NCI-H774 (cell line): ENCODE measurements at places on chromosomes 5 and 9.

GRCh38 chr5:35012796-35013195 lies 35.0 kb downstream of the AGXT2 start:
- DNase-seq: no peak

DNA sequence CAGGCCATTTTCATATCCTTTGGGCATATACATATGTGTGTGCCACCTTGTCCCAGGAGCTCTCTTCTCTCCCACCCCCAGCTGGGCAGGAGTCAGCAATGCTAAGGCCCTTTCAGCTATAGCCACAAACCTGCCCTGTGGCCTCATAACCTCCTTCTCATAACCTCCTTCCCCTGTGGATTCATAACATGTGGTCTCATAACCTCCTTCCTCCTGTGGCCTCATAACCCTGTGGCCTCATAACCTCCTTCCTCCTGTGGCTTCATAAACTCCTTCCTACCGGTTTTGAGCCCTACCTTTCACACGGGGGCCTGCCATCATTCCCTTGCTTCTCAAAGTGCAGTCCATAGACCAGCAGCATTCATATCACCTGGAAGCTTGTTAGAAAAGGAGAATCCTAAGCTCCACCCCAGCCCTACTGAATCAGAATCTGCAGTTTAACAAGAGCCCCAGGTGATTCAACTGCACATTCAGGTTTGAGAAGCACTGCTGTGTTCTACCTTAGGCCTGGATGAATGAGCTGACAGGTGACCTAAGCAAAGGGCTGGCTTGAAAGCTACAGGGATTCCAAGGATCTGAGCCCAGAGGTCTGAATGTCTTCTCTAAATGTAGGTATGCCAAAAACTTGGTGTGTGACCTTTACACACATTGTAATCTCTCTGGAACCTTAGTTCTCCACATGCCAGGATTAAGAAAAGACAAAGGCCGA lies 41.9 kb upstream of the PLPP6 start:
- no peak for DNase-seq

- DNase-seq: peak; percentile 84
Observed at GRCh38 chr9:132235894-132236661, 74.2 kb downstream of the NTNG2 start.

DNA sequence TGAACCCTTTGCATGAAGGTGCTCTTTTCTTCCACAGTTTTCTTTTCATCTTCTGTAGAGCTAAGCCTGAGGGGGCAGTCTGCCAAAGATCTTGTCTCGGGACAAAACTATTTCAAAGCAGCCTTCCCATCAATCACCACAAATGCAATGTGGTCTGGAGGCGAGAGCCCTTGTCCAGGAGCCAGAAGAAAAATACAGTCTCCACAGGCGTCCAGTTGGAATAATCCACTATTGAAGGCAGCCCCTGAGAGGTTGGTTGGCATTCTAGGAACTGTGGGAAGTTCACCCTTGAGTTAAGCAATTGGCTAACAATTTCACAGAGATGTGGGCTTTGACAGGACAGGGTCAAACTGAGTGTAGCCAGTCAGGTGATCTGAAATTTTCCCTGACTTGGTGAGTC lies 72.0 kb downstream of the SEMA6A start:
- DNase-seq: no peak

GRCh38 chr5:179241175-179241574 lies 104.1 kb downstream of the ADAMTS2 start:
- DNase-seq: no peak

GRCh38 chr5:67910546-67910945 lies 305.0 kb upstream of the PIK3R1 start:
- no peak for DNase-seq

DNA sequence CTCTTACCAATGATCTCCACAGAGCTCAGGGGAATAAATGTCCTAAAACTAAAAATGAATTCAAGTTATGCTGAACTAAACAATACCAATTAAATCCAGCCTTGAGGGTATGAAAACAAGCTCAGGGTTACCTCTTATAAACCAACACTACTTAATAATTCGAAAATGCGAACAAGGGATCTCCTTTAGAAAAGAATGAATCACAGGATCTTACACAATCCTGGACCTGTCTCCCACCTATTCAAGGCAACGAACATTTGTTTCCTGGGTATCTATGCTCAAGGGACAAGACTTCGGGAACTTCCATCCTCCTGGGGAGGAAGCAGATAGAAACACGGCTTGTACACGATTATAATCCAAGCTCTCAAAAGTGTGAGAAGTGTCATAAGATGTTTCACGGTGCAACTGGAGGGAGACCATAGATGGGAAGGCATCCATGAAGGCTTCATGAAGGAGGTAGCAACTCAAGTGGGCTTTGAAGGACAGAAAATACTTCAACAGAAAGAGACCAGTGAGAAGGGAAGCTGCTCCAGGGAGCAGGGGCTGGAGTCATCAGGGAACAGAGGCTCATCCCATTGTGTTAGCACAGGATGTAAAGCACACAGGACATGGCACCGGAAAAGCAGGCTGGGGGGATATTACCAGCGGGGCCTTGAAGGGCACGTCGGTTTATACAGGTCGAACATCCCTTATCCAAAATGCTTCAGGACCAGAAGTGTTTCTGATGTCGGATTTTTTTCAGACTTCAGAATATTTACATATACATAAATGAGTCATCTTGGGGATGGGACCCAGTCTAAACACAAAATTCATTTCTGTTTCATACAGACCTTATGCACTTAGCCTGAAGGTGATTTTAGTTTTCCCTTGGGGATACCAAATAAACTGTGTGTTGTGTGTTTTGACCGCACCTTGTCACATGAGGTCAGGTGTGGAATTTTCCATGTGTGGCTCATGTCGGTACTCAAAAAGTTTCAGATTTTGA lies 87.4 kb downstream of the TLE1 start:
- no peak for DNase-seq

DNA sequence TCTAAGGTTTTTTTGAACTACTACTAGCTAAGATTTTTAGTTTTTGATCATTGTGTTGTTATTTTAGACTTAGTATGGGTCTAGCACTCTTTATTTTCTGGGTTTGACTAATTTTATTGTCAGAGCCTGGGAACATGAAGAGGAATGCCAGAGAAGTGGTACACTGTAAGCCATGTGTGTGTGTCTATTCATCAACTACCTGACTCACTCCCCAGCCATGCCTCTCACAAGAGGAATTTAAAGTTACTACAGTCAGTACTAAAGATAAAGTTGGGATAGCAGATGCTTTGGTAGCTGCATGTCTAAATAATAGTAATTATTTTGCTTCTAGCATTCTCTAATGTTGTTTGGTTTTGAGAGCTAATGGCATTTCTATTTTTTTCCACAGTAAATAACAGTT lies 264.8 kb downstream of the CSNK1G3 start:
- DNase-seq: no peak

GRCh38 chr9:89191004-89191403 lies 12.4 kb upstream of the SHC3 start:
- DNase-seq: no peak

DNA sequence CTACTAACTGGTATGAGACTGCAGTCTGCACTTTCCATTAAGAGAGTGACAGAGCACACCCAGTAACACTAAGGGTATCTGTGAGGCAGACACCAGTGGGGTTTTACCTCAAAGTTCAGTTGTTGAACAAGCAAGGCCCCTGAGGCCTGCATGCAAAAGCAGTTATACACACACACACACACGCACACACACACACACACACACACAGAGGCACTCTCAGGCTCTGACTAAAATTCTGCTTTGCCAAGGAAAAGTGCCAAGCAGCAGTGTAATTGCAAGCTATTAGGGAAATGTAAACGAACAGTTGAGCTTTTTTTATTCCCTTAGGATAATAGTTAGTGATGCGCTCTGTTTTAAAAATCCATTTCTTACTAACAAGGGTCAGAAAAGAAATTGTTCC lies 377.1 kb downstream of the SPOCK1 start:
- DNase-seq: no peak

DNA sequence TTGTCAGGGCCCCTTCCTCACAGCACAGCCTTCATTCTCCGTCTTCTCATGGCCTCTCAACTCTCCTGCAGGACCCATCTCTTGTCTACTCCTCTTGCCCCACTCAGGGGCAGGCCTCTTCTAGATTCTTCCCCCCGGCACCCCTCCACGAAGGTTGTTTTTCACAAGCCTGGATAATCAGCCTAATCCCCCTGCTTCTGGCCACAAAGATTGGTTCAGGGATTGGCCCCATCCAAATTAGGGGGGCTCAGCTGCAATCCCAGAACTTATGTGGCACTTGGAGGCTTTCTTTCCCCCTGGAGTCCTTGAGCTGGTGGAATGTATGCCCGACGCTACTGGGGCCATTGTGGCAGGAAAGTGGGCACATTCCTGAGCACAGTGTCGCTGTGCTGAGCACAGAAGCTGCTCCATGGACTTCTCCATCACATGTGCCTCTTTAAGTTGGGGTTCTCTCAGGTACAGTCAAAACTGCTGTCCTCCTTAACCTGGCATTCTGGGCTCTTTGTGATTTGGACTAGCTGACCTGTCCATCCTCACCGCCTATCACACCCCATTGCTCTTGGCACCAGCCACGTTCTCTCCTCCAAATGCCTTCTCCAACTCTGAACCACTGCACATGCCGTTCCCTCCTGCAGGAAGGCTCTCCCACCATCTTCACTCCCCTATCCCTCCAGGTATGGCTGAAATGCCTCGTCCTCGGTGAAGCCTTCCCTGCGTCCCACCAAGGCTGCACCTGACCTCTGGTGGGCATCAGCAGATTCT lies 66.8 kb upstream of the RNF130 start:
- DNase-seq: no peak

DNA sequence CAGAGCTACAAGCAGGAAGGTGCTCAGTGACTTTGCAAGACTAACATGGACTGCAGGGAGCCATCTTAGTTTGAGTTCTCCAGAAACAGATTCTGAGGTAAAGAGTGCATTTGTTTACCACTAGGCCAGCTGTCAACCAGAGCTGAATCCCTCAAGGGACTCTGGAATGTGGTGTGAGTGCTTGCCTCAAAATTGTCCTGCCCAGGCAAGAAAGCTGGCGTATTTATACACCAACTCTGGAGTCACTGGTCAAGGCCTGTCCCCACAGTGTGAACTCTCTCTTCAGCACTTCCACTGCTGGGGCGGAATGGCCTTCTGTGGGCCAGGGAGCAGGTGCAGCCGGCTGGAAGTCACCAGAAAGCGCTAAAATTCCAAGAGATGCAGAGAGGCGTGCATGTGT lies 139.2 kb upstream of the TBCA start:
- no peak for DNase-seq

DNA sequence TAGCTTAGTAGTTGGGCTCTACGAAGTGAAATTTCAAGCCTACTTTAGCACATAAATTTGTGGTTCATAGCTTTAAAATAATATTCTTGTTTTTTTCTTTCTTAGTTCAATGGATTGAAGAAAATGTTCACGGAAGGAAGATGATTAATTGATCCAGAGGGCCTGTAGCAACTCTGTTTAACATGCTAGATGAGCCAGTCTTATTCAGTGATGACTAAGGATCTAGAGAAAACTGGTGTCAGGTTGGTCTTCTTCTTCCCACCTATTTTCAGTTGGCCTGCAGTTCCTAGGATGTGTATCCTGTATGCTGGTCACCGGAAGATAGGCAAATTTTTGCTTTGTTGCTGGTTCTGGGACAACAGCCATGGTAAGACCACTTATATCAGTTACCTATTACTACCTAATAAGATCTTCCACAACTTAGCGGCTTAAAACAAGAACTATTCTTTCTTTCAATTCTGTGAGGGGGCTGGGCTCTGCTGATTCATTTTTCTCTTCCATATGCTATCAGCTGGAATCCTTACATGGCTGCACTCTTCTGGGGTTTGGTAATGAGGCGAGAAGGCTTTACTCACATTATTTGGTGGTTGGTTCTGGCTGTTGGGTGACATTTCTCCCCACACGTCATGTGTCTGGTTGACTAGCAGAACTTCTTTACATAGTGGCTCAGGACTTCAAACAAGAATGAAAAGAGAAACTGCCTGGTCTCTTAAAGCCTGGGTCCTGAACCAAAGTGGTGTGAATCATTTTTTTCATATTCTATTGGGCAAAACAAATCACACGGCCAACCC lies 182.7 kb upstream of the ACTBL2 start:
- DNase-seq: no peak

DNA sequence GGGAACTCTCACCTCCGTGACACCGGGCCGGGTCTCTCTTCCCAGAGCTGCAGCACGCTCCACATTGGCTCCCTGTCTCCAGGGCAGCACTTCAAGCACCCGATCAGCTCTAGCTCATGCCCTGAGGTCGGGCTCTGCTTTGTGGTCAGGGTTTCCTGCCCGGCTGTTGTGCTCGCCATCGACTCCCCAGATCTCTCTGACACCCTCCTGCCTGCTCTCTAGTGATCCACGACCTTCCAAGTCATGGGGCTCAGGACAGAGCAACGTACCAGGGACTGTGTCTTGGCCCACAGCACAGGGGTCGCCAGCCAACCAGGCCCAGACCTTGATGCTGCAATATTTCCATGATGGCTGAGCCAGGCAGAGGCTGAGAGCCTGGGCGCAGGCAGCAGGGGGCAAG lies 45.1 kb downstream of the PRRT1B start:
- no peak for DNase-seq

DNA sequence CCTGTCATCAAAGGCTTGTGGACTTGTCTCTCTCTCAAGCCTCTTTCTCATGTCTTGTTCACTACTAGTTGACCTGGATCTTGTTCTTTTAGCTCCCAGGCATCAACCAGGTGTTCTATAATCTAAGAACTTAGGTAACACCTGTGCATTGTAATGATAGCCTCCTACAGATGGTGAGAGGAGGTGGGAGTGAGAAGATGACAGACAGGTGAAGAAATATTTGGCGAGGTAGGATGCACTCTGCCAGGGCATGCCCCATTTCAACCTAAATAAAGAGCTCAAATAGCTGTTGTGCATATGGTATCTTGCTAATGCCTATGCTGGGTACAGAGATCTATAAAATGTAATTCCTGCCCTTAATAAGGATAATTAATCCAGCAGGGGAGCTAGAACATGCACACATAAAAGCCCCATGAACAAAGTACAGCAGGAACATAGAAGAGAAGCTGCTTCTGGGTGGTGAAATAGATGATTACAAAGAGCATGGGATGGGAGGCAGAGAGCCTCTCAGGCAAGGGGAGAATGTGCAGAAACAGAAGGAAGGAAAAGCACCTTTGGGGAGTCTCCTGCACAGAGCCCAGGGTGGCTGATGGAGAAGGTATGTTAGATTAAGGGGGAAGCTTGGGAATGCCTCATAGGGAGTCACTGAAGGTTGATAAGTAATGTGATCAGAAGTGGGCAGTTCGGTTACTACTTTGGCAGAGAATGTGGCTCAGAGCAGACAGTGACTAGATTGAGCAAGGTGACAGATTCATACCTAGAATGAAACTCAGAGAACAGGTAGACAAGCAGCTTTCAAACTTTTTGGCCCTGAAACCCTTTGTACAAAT lies 28.0 kb upstream of the PLIN2 start:
- no peak for DNase-seq

DNA sequence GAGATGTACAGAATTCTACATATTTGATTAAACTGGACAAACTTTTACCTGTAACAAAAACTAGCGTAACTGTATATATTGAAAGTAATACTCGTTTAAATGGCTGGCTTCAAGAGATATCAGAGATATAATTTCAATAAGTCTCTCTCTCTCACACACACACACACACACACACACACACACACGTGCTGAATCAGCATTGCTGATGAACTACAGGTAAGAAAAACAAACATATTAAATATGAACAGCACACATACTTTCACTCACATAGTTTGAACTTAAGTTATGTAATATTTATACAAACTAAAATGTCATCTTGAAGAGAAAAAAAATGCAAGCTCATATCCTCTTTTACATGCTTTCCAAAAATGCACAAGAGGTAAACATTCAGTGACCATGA lies 145.4 kb downstream of the BNC2 start:
- no peak for DNase-seq
